Stimulated activated CD4-positive, alpha-beta T cell treated with anti-CD3 and anti-CD28 coated beads, TNF-alpha, amount 100 ng/mL, for 24 hours (primary cell): ENCODE measurements at places on chromosomes 1 and 21.

DNA sequence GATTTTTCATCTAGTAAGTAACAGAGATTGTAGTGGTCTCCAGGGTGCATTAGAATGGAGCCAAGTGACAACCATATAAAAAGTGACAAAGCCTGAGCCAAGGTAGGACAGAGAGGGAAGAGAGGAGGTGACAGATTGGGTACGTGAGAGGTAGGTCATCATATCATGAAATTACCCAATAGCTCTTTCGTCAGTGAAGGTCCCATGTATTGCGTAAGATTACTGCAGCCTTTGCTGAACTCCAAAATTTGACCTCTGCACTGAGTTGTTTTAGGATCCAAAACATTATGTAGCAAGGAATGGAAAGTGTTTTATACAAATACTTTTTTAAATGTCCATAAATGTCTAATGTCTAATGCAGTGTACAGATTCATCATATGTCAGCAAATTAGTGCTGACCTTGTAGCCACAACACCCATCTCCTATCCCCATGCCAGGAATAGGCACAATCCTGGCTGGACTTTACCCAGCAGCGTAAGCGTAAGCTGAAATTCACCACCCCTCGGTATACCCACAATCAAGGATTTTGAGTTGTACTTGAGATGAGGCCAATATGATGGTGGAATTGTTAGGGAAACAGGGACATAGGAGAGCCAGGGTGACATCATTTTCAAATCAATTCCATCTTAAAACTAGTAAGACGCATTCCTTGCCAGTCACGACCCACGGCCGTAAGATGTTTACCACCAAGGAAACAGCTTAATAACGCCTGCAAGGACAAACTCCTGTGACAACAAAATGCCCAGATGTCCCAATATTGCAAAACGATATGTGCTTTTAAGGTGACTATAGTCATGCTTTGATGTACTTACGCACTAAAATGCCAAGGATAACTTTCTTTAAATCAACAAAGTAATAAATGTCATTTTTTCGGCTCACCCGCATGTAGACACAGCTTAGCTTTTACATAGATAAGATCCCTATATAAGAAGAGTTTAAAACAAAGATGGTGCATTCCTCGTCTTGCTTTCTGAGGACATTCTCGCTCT, 38.1 kb upstream of the GREM2 start:
- DNase-seq: no peak

DNA sequence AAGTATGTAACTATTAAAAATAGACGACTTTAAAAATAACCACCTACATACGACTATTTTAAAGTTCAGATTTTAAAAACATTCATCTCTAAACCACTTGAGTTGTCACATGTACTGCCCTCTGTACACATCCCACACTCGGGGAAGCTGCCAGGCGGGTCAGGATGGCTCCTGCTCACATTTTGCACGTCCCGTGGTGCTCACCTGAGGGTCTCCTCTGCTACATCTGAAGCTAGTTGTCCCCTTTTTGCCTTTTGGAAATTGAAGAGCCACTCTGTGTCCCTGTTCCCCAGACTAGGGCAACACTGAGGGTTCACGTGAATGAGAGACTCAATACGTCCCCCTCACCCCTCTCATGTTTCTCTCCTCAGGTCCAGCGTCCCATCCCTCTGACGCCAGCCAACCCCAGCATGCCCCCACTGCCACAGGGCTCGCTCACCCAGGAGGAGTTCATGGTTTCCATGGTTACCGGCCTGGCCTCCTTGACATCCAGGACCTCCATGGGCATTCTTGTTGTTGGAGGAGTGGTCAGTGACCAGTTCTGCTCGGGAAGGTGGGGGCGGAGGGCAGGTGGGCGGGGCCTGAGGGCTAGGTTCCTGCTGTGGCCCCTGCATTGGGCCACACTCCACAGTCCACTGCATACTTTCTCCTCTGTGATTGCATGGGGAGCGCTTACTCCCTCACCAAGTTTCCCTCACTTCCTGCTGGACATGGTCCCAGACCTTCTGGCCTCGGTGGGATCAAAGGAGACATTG, 13.0 kb upstream of the MIIP start:
- no peak for DNase-seq

DNA sequence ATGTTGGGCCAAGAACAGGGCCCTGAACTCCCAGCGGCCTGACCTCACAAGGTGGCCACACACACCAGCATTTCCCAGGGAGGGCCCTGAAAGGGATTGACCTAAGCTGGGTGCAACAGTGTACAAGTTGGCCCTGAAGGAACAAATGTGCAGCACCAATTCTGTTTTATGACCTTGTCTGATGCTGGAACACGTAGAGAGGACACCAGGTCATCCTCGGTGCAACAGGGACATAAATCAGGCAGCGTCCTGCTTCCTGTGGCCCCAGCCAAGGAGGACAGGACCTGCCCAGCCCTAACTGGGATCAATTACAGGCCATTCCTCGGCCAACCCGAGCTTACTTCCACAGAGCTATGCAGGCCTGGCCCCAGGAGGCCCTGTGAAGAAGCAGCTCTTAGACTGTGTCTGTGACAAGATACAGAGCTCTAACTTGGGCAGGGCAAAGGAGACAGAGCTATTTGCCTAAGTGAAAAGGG, 12.8 kb upstream of the PHC2 start:
- no peak for DNase-seq

DNA sequence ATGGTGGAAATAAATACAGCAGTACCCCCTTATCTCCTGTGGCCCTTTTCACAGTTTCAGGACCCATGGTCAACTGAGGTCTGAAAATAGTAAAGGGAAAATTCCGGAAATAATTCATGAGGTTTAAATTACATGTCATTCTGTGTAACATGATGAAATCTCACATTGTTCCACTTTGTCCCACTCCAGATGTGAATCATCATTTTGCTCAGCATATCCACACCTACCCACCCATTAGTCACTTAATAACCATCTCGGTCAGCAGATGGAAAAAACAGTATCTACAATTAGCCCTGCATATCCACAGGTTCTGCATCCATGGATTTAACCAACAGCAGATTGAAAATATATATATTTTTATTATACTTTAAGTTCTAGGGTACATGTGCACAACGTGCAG, 86.9 kb upstream of the GORAB start:
- no peak for DNase-seq

- DNase-seq: no peak
Observed at GRCh38 chr1:222546091-222546490, 1.8 kb downstream of the HHIPL2 start.

GRCh38 chr1:61058483-61059245, 23.7 kb upstream of the NFIA start:
- DNase-seq: no peak

- no peak for DNase-seq
Observed at GRCh38 chr1:2983319-2983705, 38.0 kb upstream of the ACTRT2 start.

- no peak for DNase-seq
Observed at GRCh38 chr1:153647346-153647714, 11.2 kb upstream of the SNAPIN start.

- no peak for DNase-seq
Observed at GRCh38 chr1:239993366-239993765, 98.3 kb upstream of the FMN2 start.
